ENCODE measurements at places on chromosomes 12 and 14. TPM values are rescaled to one million over a fixed set of nuclear protein-coding genes. Genes with fewer than 3 reads are reported as not detected.

HCAR3 gene
- not detected for total RNA-seq

STAC3 gene
- total RNA-seq, result 1.3 TPM

MDP1 gene
- 19.2 TPM for total RNA-seq

PZP gene
- total RNA-seq, result not detected

TMPRSS12 gene
- not detected for total RNA-seq

WNK1 gene
- 55.6 TPM for total RNA-seq

DENND5B gene
- total RNA-seq, result 12.0 TPM

CDCA4 gene
- total RNA-seq, result 27.5 TPM

All from GM23248 (cell line).